ENCODE measurements at places on chromosomes 2 and 18.

DNA sequence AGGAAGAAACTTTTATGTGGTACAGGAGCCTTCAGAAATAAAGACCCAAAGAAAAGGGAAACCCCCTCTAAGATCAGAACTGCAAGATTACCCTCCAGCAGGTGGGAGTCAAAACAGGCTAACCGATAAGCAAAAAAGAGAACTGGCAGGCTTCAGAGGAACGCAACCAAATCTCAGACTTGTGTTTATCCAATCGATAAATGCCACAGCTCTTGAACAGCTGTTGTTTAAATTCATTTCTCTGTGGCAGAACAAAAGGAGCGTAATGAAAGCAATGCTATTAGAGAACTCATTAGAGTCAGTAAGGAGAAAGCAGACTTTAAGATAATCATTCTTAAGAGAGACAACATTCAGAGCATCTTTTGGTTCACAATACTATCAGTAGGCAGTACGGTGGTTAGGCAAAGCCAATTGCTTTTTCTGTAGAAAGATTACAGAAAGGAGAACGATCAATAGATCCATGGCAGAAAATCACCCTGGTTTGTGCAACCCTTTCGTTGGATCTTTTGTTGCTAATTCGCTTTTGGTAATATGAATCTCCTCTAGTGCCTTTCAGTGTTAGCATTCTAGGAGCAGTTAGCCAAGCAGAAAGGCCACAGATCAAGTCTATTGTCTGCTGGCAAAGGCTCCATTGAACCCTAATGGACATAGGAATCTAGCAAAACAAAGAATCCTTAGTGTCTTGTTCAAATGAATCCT, 476.4 kb upstream of the CHST9 start:
- DNase-seq: no peak

GRCh38 chr18:80022613-80023012, 11.6 kb upstream of the RBFA start:
- no peak for DNase-seq

- DNase-seq: no peak
These were observed 221.9 kb downstream of the PIEZO2 start for GRCh38 chr18:10927286-10927992.

DNA sequence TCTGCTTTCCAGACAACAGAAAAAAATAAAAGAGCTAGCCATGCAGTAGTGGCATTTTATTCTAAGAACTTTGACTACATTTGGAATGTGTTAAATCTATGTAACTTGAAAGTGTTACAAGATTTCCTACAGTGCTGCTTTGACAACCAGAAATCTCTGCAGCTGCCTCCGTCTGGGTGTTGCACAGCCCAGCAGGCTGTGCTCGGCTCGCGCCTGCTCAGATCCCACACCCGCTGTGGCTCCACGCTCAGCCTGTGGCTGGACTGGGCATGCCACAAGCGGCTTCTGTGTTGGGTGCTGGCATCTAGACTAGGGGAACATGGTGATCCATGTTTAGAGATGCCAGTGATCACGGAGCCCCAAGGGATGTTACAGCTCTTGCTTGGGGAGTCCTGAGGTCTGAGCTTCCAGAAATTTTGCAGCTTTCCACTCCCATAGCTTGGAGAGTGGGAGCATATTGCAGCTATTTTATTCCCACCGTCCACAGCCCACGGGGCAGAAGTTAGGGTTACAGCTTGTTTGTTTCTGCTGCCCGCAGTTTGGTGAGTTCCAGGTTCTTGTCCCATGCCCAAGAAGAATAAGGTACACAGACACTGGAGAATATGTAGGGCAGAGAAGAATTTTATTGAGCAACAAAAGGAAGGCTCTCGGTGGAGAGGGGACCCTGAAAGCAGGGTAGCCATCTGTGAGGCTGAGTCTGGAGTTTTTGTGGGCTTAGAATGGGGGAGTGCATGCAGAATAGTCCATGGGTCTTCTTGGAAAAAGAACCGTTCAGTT, 44.1 kb downstream of the FAM171B start:
- DNase-seq: no peak

DNA sequence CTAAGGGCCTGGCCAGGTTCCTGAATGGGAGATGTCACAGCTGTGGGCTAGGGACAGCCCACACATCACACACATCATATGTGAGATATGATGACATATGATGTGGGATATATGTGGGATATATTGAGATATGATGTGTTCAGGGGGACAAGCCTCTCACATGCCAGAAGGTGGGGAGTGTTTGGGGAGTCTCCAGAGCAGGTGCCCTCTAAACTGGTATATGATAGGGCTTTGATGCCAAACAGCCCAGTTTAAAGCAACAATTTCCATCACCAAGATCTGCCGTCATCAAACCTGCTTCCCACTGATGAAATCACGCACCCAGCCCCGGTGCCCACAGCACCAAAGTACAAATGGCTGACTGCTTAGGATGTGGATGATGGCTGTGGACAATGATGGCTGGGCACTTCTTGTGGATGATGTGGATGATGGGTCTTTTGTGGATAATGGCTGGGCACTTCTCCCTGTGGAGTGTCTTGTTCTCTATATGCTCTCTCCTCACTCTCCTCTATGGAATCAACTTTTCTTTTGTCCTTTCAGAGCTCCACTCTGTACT, 50.9 kb downstream of the FBLN7 start:
- DNase-seq: no peak

- DNase-seq: no peak
These were observed 211.9 kb downstream of the STK39 start for GRCh38 chr2:168035458-168035857.

DNA sequence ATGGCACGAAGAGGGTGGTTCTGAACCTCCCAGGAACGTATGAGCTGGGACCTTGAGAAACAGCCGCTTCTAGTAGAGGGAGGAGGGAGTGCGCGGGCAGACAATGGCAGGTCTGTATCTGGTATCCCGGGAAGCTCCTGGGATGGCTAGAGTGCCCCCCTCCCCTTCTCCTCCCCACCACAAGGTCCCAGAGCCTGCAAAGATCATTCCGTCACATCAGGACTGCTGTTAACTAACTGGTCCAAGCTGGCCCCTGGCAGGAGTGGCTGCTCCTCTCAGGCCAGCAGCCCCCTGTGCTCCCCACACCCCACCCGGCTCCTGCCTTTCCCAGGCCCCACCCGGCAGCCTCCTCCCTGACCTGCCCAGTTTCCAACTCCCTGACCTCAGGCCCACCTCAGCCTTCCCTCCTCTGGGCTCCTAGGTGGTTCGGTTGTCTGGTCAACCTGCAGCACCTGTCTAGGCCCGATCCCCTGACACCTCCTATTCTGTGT, 75.0 kb downstream of the TPO start:
- DNase-seq: no peak

DNA sequence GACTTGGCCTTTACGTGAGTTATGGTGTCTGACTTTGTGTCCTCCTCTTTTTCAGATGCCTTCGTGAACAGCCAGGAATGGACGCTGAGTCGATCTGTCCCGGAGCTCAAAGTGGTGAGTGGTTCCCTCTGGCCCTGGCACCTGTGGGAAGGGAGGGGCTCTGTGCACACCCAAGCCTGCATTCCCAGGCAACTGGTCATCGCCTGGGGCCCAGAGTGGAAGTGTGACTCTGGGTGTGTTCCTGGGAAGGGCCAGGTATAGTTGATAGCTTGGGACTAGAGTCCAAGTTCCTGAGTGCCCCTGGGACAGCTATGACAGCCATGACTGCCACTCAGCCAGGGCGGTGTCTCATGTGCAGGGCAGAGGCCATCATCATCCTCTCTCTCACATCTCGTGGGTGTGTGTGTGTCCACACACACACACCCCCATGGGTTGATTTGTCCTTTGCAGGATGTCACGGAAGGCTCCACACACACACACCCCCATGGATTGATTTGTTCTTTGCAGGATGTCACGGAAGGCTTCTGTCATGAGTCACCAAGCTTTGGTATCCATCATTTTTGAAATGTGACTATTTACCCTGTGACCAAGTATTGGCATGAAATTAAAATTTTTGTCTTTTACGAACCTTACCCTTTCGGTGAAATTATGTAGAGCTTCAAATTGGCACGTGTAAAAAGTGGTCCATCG, 215.4 kb downstream of the AGAP1 start:
- no peak for DNase-seq

GRCh38 chr2:118875318-118875717, 27.9 kb upstream of the EN1 start:
- DNase-seq: no peak

DNA sequence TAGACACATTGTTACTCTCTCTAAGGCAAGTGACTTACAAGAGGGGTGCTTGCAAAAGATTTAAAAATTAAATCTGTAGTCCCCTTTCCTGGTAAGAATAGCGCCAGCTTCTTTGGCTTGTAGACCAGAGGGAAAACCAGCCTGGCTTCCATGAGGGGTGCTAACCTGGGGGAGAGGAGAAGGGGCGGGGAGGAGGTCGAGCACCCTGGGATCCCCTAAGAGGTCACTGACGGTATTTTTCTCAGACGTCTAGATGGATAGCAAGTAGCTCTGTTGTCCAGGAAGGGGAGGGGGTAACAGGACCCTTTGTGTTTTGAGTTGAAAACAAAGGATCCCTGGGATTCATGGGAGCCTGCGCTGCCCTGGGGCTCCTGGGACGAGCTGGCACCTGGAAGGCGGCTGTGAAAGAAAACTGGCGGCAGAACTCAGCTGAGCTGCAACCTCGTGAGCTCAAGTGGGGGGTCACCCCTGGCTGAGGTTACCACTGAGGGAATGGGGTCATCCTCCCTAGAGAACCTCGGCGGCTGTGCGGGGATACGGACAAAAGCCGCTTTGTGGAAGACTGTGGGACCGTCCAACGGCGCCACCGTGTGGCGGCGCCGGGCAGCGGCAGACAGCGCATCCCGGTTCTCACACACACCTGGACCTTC, 37.8 kb upstream of the MRPL19 start:
- DNase-seq: peak; percentile 8

GRCh38 chr2:236673823-236674185, 104.2 kb downstream of the ACKR3 start:
- DNase-seq: no peak

GRCh38 chr2:25512707-25513106, 160.7 kb downstream of the DTNB start:
- no peak for DNase-seq

DNA sequence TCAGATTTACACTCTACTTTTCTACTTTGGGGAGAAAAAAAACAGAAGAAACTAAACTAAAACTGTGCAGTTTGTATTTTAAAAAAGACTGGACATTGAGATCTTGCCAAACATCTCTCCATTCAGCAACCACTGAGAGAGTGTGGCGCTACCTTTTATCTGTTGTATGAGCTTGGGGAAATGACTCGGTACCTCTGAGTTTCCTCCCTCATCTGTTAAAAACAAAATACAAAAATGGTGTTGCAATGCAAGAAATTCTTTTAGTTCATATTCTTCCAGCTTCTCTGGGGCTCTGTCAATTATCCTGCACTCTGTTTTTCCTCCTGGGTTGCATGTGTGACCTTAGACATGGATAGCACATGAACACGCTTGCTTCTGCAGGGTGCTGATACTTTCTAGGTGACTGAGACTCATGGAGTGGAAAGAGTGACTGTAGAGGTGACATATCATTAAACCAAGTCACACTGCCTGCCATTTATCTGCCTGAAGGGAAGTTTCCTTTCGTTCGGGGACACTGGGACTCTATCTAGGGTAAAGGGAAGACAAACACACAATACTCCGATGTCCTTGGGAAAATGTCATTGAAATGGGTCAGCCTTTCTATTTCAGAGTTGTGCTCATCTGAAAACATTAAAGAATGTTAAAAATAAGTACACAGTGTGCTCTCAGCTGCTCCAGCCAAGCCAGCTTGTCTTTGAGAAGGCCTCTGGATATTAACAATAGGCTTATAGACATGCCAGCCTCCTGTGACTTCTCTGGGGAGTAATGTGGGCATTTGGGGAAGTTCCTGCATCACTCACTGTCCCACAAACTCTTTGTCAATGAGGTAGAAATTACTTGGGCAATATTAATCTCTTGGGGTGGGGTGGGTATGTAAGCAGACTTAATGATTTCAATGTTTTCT, 91.4 kb downstream of the TRIB2 start:
- no peak for DNase-seq

GRCh38 chr2:38074764-38075506, 1.0 kb downstream of the CYP1B1 start:
- DNase-seq: no peak

DNA sequence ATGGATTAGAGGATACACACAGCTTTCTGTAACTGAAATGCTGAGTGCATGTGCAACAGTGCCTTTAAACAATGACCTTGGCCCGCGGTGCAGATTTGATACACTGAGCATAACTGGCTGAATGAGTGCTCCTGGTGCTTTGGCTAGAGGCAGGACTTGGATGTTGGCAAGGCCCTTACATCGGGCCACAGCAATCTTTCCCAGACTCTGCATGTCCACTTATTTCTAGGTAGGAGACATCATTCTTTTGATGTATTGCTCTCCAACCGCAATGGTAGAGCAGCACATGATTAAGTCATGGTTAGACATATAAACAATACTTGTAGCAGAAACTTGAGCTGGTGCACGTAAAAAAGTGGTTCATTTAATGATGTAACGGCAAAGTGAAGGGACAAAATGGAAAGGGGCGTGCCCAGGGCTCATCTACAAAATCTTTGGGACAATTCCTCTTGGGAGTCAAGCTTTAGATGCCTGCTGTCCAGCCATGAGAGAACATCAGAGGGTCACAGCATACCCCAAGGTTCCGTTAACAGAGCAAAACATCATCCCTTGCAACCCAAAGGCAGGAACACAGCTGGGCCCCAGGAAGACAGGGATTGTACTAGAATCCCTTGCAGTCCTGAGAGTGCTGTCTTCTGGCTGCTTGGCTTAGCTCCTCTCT, 43.4 kb downstream of the RAB31 start:
- no peak for DNase-seq

- no peak for DNase-seq
These were observed 104.6 kb downstream of the ITGB1BP1 start for GRCh38 chr2:9318461-9319337.

- DNase-seq: peak; percentile 44
These were observed 25.8 kb downstream of the BIN1 start for GRCh38 chr2:127080938-127081755.

DNA sequence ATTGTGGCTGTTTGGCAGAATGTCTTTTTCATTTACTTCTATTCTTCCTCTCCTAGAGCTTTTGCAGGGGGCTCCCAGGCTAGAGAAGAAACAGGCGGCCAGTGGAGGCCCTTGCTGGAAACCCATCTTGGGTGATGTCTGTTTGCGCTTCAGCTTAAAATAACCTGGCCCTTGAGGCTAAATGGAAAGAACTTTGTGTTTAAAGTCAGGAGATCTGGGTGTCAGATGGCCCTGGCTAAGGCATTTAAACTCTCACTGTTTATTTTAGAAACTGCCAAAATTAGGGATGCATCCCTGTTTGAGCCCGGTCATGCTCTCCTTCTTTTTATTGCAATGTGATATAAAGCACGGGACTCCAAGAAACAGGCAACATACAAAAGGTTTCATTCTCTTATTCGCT, 118.4 kb upstream of the RMP24 start:
- DNase-seq: no peak
